ENCODE measurements at places on chromosomes 13 and 19.

DNA sequence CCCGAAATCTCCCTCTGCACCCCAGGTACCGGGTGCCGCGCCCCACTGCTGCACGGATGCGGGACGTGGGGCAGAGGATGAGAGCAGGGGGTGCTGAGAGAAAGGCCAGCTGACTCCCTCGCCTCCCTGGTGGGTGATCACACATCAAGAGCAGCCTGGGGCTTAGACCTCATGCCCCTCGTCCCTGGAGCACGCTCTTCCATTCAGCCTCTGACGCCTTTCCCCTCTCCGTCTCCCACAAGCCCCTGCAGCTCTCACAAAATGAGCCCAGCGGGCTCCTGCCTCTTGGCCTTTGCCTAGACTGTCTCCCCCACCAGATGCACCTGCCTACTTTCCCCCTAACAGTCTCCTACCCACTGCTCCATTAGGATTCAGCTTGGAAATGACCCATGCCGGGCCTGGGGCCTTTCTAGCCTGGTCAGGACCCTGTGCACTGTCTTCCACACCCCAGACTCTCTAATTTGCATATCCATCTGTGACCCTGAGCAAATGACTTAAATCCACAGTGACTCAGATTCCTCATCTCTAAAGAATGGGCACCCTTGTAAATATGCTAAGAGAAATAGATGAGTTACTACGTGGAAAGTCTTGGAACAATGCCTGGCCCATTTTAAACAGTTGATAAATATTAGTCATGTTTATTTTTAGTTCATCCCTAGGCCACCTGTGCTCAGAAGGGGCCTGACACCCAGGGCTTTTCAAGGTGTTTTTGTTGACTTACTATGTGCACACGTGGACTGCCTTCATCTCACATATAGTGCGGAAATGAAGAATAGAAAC is 582 bp upstream of the PTPRH start:
- DNase-seq = peak; percentile 96

- DNase-seq = no peak
These were observed 69.1 kb downstream of the ALOX5AP start for GRCh38 chr13:30804474-30804873.

DNA sequence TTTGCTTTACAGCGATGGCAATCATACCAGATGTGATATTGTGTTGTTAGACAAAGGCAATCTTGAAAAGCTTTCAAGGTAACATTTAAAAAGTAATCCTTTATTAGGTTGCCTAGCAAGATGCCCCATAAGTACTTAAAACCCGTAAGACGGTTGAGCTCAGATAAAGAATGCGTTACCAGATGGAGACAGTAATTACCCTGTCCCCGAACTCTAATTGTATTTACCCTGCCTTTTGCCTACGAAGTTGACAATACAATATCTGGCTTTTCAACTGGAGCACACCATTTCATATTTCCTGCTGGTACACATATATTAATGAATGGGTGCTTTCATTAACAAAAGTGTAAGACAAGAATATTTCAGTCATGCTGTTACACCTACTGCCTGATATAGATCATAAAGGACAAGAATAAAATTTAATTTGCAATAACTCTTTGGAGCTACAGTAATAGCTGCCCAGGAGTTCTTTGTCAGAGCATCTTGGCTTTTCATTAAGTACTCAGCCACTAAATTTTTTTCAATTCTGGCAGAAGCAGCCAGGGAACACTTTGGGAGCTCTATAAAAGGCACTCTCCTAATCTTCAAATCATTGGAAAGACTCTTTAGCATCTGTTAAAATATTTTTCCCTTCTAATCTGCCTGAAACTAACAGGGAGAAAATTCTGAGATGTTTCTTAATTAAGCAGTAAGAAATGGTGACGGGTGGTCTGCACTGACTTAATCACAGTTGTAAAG is 63.8 kb downstream of the DCT start:
- DNase-seq = no peak

DNA sequence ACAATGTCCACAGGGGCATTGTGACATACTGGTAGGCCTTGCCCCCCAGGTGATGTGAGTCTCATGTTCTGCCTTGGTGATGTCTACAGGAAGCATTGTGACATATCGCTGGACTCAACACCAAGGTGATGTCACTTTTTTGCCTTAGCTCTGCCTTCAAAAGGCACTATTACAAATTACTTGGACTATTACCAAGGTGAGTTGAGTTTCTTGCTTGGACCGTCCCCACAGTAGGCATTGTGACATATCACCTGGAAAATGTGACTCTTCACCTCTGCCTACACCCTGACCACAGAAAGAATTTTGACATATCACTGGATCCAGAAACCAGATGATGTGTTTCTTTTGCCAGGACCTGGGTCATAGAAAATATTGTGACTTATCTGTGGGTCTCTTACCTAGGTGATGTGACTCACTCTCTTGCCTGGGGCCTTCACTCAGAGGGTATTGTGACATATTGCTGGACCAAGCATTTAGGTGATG is 60.6 kb upstream of the ZNF724 start:
- DNase-seq = no peak

Measured in EL (cell line).